ENCODE measurements at places on chromosomes 13 and 19. TPM values are rescaled to one million over a fixed set of nuclear protein-coding genes. Genes with fewer than 3 reads are reported as not detected.

DNA sequence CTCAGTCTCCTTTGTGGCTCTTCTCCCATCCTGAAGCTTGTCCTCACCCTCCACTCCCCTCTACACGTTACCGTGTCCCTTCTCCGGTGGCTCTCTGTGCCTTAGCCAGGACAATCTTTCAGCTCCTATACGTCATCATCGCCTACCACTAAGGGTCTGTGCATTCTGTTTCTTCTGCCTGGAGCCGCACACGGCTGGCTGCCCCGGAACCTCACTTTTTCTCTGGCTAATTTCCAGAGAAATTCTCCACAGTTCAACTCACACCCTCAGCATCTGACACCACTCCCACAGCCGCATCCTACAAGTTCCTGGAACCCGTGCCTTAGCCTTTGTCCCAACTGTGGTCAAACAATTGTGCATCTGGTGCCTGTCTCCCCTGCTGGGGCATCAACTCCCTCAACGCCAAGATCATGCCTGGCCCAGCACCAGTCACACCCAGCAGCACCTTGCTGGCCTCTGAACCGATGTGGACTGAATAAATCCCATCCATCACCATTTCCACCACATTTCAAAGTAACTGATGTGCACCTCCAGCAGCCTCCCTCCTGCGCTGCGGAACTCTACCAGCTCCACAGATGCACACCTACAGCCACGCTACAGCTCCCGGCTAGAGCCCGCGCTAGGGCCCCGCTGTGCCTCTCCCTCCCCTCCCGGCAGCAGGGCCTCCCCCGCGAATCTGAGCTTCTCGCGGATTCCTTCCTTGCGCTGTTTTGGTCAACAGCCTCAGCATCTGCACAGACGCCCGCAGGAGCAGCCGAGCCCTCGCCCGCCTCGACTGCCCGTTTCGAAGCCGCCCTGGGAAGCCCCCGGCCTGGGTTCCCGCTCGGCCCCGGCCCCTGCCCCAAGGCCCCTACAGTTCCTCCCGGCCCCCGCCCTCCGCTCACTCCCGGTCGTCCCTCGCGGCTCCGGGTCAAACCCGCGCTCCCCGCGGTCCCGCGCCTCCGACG is 689 bp downstream of the DCUN1D2 start:
- peaks cover 48% of the 10 kb centered on the region for H3K4me1 ChIP-seq
- no peaks in the 10 kb centered on the region for H3K36me3 ChIP-seq
- H3K4me3 ChIP-seq: peak overlapping the region; percentile 95

DNA sequence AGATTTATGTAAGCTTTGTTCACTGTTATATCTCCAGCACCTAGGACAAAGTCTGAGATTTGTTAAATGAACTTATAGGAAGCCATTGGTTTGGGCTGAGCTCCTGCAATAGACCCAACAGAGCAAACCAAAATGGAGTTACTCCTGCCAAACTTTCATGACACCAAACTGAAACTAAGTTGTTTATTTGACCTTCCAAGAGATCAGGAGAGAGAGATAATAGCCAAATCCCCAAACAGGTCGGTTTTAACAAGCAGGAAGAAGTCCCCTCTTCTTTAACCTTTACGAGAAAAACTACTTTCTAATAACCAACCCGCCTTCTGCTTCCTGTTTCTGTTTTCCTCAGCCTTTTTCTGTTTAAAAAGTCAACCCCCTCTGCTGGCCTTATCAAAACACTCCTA is 54.9 kb upstream of the ATP12A start:
- peak overlapping the region; percentile 16 for H3K27ac ChIP-seq
- no peak overlapping the region for H3K4me3 ChIP-seq
- DNase-seq: no peak
- peaks cover 20% of the 10 kb centered on the region for H3K4me1 ChIP-seq

DNA sequence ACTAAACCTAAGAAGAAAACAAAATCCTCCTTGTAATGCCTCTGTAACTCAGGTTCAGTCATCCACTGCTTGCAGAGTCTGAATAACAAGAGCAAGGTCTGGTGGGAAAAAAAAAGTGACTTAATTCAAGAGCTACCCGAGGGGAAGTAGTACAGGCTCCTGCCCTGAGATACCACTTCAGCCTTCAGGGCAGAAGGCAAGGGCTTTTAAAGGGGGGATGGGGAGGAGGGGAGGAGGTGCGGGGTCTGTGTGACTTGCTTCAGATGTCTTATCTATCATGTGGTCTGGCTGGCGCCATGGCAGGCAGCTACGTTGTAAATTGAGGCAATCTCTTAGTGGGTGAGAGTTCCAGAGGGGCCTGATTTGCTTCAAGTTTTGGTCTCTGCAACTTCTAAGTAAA is 66.7 kb downstream of the LRRC63 start:
- peaks cover 5% of the 10 kb centered on the region for H3K4me1 ChIP-seq
- H3K4me3 ChIP-seq: no peak overlapping the region
- no peaks in the 10 kb centered on the region for H3K36me3 ChIP-seq
- DNase-seq: no peak

GRCh38 chr13:40986101-40986856 is 32.8 kb downstream of the ELF1 start:
- H3K4me3 ChIP-seq: no peak overlapping the region
- no peak overlapping the region for H3K27ac ChIP-seq
- H3K36me3 ChIP-seq: no peaks in the 10 kb centered on the region
- no peaks in the 10 kb centered on the region for H3K27me3 ChIP-seq

The CA11 gene
- total RNA-seq: 13.0 TPM

The KLF1 gene
- total RNA-seq: not detected

The GSX1 gene
- total RNA-seq: 11.4 TPM

The HIPK4 gene
- total RNA-seq: 0.30 TPM
